ENCODE measurements at places on chromosomes 7 and 10. TPM values are rescaled to one million over a fixed set of nuclear protein-coding genes. Genes with fewer than 3 reads are reported as not detected.

DNA sequence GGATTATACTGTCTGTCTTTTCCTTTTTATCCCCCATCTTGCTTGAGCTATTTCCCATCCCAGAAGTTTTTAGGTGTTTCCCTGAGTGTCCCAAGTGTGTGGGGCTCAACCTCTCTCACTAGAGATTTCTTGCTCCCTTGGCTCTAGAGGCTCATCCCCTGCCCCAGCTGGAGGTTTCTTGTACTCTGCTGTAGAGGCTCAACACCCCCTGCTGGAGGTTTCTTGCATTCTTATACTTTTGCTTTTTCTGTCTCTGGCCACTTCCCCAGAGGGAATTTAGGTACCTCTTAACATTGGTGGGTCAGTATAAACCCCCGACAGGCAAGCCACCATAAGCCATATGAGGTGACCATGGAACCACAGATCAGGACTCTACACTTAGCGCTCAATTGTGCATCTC, 114.2 kb upstream of the FAM3C start:
- DNase-seq, result peak; percentile 60

DNA sequence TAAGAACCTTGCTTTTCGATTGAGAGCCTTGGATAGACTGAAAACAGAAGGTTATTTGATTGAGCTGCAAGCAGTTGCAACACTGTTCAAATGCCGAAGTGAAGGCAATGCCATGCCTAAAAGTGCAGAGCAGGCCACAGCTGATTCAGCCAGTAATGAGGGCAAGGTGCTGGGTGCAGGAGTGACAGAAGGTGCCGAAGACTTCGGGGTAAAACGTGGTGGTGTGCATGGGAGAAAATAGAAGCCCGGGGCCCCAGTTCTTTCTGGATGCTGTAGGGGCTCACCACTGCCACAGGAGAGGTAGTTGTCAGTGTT, 43.6 kb upstream of the GATAD1 start:
- no peak for DNase-seq

DNA sequence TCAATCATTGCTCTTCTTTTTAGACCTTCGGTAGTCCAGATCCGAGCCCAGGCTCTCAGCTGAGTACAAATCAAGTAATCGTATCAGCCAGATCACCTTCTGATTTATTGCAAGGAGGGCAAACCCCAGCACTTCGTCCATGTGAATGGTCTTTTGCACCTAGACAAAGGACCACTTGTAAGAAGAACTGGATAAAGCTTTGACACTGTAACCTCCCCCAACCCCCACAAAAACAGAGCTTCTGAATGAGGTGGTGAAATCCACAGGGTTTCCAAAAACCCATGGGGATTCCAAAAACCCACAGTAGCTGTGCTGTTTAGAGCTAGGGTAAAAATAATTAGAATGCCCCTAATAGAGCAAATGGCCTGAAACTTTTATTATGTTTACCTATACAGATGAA, 148.8 kb upstream of the ODAD2 start:
- DNase-seq, result no peak

GRCh38 chr7:137795211-137795610, 51.6 kb downstream of the DGKI start:
- no peak for DNase-seq

- DNase-seq, result no peak
Observed at GRCh38 chr7:51223505-51223904, 93.1 kb downstream of the COBL start.

DNA sequence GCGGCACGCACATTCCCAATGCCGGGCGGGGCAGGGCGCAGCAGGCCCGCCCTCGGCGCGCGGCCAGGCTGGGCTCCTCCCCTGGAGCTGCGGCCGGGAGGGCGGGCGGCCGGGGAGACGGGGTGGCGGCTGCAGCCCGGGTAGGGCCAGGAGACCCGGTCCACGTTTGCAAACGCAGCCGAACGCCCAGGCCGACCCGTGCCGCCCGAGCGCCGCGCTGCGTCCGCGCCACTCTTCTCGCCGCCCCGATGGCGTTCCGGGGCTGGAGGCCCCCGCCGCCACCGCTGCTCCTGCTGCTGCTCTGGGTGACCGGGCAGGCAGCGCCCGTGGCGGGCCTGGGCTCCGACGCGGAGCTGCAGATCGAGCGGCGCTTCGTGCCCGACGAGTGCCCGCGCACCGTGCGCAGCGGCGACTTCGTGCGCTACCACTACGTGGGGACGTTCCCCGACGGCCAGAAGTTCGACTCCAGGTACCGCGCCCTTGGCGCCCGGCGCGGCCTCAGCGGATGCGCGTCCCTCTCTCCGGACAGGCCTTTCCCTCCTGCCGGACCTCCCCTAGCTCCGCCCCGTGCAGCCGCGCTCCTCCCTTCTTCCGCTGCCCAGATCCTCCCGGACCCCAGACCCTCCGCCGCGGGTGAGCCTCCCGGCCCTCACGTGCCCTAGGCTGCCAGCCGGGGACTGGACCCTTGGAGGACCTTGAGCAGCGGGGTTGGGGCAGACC, at the start of gene FKBP9:
Gene FKBP9, plus strand, starts transcription at position 115 of the 720 bp plus-strand sequence. Its CDS starts 134 bp downstream, at position 249.
- DNase-seq, result no peak

DNA sequence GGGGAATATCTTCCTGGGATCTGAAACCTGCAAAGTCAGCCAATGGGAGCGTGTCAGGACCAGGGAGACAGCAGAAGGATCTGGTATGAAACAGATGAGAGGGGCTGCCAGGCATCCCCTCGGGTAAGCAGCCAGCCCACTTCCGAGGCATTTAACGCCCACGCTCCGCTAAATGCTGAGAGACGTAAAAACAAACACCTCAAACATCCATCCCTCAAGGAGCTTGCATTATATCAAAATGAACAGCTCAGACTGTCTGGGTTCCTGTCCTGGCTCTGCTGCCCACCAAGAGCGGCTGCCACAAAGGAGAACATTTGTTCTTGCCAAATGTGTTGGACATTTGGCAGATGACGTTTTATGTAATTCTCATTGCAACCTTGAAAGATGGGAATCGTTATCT, 7.0 kb upstream of the SERPINE1 start:
- no peak for DNase-seq

DNA sequence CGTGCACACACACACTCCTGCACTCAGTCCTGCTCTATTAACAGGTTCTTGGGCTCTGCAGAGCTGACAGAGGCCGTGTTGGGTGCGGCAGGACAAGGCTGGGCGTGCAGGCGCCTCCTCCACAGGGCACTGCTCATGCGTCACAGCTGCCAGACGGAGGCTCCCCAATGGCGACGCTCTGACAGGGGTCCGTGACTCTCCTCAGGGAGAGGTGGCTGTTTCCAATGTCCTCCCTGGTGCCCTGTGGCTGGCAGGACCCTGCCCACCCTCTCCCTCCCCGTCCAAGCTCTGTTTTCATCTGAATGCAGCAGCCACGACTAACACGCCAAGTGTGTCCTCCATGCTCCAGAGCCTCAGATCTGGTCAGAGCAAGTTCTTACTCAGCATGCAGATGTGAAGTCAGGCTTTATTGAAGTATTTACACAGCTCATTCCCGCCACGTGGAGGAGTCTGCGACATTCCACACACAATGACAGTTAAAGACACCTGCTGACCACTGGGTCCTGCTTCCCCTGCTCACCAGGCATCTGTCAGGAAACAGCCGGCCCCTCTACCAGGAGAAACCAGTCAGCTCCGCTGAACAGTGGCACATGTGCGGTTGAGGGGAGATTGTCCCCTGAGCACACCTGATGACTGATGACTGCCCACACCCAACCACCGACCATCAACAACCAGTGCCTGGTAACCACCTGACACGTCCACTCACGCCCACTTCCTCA, 116.7 kb downstream of the VIPR2 start:
- DNase-seq, result peak; percentile 46

GRCh38 chr10:48931188-48931587, 8.5 kb downstream of the LRRC18 start:
- DNase-seq, result no peak

DNA sequence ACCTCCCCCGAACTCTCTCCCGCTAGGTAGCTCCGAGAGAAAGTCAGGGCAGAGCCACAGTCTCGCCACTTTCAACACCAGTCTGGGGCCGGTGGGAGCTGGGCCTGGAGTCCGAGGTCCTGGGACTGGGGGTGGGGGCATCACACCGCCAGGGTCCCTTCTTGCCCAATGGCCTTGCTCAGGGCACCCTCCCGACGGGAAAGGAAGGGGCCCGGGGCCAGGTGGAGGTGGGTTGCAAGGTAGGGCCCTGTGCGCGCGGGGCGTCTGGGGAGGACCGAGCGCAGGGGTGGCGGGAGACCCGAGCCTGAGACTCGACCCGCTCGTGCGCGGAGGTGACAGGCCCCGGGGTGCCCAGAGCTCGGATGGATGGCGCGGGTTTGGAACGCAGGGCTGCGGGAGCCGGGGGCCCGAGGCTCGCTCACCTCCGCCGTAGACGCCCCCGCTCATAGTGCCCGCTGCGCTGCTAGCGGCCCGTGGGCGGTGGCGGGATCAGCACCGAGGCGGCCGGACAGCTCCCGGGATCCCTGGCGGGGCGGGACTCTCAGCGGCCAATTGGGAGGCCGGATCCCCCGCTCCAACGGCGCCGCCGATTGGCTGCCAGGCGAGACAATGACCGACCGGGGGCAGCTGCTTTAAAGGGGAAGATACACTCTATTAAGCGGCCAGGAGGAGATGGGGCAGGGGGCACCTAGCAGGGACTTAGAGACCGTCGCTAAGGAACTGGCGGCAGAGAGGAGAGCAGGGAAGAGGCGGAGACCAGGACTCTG, at the start of gene ACTL6B:
Gene ACTL6B, minus strand, starts transcription at position 541 of the 767 bp plus-strand sequence. Its CDS starts 94 bp downstream, at position 447.
- no peak for DNase-seq

GRCh38 chr7:16684935-16685334, 39.0 kb downstream of the BZW2 start:
- no peak for DNase-seq

- DNase-seq, result no peak
Observed at GRCh38 chr10:132200344-132201110, 13.8 kb downstream of the DPYSL4 start.

DNA sequence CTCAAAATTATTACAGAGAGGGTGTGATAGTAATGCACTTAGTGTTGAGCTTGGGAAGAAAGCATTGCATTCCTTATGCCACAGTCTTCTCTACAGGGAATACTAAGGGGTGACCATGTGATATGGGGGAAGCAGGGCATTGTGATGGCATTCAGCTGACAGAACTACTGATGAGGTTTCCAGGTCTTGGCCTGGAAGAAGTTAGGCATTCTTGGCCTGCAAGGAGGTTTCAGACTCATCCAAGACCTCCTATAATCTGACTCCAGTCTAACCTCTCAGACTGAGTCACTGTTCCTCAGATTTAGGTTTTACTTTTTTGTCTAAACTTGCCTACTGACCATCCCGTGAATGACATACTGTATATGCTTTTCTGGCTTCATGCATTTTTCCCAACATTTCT, 7.9 kb downstream of the STMP1 start:
- no peak for DNase-seq

DNA sequence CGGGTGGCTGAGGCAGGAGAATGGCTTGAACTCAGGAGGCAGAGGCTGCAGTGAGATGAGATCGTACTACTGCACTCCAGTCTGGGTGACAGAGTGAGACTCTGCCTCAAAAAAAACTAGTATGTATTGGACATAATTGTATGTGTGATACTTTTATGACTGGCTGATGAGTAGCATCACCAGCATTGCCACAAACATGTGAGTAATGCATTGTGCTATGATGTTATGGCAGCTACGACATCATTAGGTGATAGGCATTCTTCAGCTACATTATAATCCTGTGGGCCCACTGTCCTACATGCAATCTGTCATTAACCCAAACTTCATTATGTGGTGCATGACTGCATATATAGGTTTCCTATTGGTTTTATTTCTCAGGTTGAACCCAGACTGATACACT, 352.4 kb downstream of the GALNT17 start:
- DNase-seq, result no peak

GRCh38 chr10:110747609-110748464, 103.7 kb downstream of the RBM20 start:
- DNase-seq, result no peak

DNA sequence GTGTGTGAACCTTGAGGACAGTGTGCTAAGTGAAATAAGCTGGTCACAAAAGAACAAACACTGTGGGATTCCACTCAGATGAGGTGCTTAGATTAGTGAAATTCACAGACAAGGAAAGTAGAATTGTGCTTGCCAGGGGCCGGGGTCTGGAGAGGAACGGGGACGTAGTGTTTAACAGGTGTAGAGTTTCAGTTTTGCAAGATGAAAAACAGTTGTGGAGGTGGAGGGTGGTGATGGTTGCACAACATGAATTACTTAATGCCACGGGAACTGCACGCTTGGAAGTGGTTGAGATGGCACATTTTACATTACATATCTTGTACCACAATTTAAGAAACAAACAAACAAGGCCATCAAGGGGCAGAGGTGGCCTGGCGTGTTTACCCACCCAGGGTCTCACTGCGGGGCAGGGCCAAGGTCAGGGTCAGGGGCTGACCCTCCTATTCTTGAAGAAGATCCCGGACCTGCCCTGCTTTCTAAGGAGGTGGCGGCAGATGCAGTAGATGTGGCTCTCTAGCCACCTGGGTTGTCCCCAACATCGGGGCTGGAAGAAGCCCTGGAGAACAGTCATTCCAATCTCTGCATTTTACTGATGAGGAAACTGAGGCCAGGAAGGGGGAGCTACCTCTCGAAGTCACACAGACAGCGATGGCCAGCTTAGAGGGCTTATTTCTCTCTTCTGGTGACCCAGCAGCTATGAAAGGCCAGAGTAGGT, 91.5 kb upstream of the LRRC4 start:
- no peak for DNase-seq

GRCh38 chr10:14407567-14407966, 76.8 kb upstream of the FRMD4A start:
- DNase-seq, result no peak

- DNase-seq, result no peak
Observed at GRCh38 chr10:47046321-47047126, 135.3 kb downstream of the PTPN20 start.

DNA sequence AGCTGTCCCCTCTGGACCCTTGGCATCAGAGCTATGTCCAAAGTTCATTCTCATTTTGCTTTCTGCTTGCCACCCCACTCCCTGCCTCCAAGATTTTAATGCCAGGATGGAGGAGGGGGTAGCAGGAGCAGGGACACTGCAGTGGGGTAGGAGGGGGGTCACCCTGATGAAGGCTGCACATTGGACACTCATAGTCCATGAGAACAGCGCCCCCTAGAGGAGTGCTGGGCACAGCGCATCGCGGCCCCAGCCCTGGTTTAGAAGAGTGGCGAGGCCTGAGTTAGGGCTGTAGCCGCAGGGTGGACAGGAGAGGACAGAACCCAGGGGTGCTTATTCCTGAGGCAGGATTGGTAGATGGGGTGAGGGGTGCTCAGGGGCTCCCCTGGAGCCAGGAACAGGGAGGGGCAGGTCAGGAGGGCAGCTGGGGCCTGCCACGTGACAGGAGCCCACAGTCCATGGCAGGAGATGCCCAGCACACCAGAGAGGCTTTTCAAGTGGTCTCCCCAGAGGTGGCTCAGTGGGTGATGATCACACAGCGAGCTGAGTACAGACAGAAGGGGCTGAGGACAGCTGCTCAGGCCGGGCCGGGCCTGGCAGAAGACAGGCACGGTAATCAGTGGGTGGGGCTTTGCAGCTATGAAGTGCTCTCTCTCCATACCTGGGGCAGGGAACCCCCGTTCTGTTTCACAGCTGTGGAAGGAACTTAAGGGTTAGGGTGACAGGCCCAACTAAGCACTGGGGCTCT, 71.4 kb downstream of the NEURL1 start:
- DNase-seq, result peak; percentile 89

CYP26C1 gene
- total RNA-seq, result 0.30 TPM

PLXNA4 gene
- 0.48 TPM for total RNA-seq

ERVW-1 gene
- not detected for total RNA-seq

HNRNPF gene
- total RNA-seq, result 160 TPM

Measured in Karpas-422 (cell line).